ENCODE measurements at places on chromosomes 1 and 21.

- DNase-seq, result no peak
- no peak overlapping the region for H3K4me3 ChIP-seq
- H3K27me3 ChIP-seq, result no peaks in the 10 kb centered on the region
- H3K36me3 ChIP-seq, result peaks cover 67% of the 10 kb centered on the region
These were observed 13.7 kb downstream of the PABPC4 start for GRCh38 chr1:39562886-39563285.

- no peak overlapping the region for H3K4me3 ChIP-seq
- H3K27me3 ChIP-seq, result no peaks in the 10 kb centered on the region
- no peaks in the 10 kb centered on the region for H3K4me1 ChIP-seq
- H3K36me3 ChIP-seq, result no peaks in the 10 kb centered on the region
These were observed 404.0 kb upstream of the NFIA start for GRCh38 chr1:60678391-60678790.

DNA sequence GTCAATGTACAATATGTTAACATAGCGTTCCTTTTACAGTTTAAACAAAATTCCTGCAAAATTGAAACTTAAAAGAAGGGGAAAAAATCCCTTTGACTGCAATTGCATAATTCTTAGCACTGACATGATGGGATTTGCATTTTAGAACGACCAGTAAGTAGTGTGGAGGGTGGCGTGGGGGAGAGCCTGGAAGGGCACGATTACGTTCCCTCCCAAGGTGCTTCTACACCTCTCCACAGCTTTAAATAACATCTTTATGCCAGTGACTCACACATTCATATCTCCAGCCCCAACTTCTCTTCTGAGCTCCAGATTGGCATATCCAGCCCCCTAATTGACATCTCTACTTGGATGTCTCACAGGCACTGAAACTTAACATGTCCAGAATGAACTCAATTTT, 64.3 kb downstream of the OLFML3 start:
- no peaks in the 10 kb centered on the region for H3K36me3 ChIP-seq
- no peaks in the 10 kb centered on the region for H3K4me1 ChIP-seq
- DNase-seq, result no peak
- no peak overlapping the region for H3K4me3 ChIP-seq
- no peaks in the 10 kb centered on the region for H3K27me3 ChIP-seq

GRCh38 chr1:151536499-151536898, 3.6 kb upstream of the TUFT1 start:
- no peak for DNase-seq
- H3K27ac ChIP-seq, result no peak overlapping the region
- no peaks in the 10 kb centered on the region for H3K36me3 ChIP-seq

DNA sequence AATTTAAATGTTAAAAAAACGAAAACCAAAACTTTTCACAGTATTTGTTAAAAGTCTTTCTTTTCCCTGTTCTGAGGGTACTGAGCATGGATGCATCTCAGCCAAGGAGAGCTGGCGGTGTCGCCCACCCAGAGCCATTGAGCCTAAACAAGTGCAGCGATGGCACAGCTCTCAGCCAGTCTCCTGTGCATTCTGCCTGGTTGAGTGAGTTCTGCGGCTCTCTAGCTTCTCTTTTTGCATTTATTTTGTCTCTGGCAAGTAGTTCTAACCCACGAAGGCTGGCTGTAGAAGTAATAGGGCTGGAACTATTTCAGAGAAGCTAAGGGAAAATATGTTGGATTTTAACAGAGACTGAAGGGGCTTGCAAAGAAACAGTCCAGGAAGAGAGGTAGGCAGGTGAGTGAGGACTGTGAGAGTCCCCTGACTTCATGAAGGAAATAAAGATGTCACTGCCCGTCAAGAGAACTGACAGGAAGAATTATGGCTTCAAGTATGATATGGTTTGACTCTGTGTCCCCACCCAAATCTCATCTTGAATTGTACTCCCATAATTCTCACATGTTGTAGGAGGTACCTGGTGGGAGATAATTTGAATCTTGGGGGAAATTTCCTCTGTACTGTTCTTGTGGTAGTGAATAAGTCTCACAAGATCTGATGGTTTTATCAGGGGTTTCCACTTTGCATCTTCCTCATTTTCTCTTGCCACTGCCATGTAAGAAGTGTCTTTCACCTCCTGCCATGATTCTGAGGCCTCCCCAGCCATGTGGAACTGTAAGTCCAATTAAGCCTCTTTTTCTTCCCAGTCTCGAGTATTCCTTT, 35.7 kb upstream of the LIN9 start:
- no peak overlapping the region for H3K27ac ChIP-seq
- no peaks in the 10 kb centered on the region for H3K27me3 ChIP-seq
- no peaks in the 10 kb centered on the region for H3K36me3 ChIP-seq
- H3K4me1 ChIP-seq, result peaks cover 2% of the 10 kb centered on the region

DNA sequence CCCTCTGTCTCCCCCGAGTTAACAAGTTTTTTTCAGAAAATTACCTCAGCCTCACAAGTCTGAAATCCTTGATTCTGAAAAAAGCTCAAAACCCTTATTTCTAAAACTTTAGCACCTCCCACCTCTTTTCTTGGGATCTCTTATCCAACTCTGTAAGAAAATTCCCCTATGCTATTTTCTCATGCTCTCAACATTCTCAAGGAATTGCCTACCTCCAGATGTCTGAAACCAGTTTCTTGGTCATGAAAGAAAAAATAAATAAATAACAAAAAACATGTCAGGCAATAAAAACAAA, 18.1 kb upstream of the SFPQ start:
- no peak overlapping the region for H3K4me3 ChIP-seq
- peaks cover 13% of the 10 kb centered on the region for H3K4me1 ChIP-seq
- no peak overlapping the region for H3K27ac ChIP-seq
- H3K36me3 ChIP-seq, result no peaks in the 10 kb centered on the region
- DNase-seq, result no peak
- no peaks in the 10 kb centered on the region for H3K27me3 ChIP-seq

DNA sequence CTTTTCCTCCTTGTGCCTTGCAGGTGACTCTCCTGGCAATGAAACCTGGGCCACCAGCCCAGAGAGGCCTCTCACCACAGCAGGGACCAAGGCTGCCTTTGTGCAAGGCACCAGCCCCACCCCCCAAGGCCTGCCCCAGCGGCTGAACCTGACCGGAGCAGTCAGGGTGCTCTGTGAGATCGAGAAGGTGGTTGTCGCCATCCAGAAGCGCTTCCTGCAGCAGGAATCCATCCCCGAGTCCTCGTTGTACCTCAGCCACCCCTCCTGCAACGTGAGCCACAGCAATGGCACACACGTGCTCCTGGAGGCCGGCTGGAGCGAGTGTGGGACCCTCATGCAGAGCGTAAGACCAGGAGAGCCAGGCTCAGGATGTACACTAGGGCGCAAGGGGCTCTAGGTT, 51.7 kb downstream of the UMODL1 start:
- no peak overlapping the region for H3K27ac ChIP-seq
- no peaks in the 10 kb centered on the region for H3K4me1 ChIP-seq
- DNase-seq, result no peak
- H3K36me3 ChIP-seq, result no peaks in the 10 kb centered on the region
- H3K27me3 ChIP-seq, result peaks cover 75% of the 10 kb centered on the region

DNA sequence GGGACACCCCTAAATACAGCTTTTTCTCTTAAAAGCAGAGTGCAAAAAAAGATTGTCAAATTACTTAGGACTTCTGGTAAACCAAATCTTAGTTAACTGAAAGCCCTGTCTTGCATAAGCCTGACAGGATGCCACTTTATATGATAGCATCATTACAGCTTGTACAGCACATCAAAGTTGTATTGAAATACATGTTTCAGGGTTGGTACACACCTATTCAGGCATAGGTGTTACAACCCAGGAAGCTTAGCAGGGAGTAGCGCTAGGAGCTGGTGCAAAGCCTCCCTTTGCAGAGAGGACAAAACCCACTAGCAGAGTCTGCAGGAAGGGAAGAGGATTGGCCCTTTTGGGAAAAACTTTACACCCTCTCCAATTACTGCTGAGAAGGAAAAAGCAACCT, 258.9 kb upstream of the SGIP1 start:
- no peaks in the 10 kb centered on the region for H3K36me3 ChIP-seq
- peak overlapping the region; percentile 47 for H3K27ac ChIP-seq
- H3K27me3 ChIP-seq, result no peaks in the 10 kb centered on the region
- H3K4me1 ChIP-seq, result peaks cover 94% of the 10 kb centered on the region
- no peak overlapping the region for H3K4me3 ChIP-seq
- DNase-seq, result no peak

DNA sequence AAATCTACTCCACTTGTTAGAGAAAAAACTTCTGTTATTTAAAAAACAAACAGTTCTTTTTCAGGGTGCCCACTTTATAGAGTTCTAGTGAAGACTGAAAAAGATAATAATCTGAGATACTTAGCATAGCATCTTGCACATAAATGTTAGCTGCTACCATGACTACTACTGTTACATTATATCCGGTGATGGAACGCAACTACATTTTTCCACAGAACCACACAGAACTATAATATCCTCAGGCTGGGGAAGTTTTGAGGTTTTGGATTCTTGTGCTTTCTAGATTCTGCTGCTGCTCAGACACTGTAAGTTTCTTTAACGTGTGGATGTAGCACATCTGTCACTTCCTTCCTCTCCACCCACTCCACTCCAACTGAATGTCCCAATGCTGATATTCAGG, 110.3 kb downstream of the PTPN14 start:
- H3K27ac ChIP-seq, result no peak overlapping the region
- H3K4me1 ChIP-seq, result peaks cover 25% of the 10 kb centered on the region
- H3K27me3 ChIP-seq, result no peaks in the 10 kb centered on the region

DNA sequence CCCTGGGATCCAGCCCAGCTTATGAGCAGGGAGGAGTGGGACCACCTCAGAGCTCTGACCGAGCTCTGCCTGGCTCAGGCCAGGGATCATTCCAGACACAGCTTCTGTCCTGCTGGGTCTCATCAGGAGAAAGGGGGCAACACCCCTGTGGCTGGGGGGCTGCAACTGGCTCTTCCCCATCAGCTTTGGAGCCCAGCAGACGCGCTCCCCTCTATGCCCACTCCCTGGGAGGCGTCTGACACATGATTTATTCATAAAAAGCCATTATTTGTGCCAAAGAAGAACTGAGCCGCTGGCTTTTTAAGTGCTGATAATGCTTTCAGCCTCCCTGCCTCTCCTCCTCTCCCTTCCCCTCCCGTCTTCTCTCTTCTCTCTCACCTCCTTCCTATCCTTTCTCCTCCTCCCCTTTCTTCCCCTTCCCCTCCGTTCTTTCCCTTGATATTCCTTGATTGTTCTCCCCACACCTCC, 25.0 kb downstream of the FOXO6 start:
- no peak overlapping the region for H3K27ac ChIP-seq
- no peak overlapping the region for H3K4me3 ChIP-seq
- no peaks in the 10 kb centered on the region for H3K36me3 ChIP-seq
- peaks cover 5% of the 10 kb centered on the region for H3K27me3 ChIP-seq

GRCh38 chr1:235278233-235278914, 49.6 kb downstream of the ARID4B start:
- H3K27me3 ChIP-seq, result no peaks in the 10 kb centered on the region
- no peak overlapping the region for H3K27ac ChIP-seq
- H3K4me3 ChIP-seq, result no peak overlapping the region
- H3K36me3 ChIP-seq, result no peaks in the 10 kb centered on the region
- H3K4me1 ChIP-seq, result no peaks in the 10 kb centered on the region

GRCh38 chr1:201876148-201876818, 12.4 kb upstream of the SHISA4 start:
- H3K4me3 ChIP-seq, result no peak overlapping the region
- no peak for DNase-seq
- no peaks in the 10 kb centered on the region for H3K27me3 ChIP-seq

GRCh38 chr1:83839566-83840173, 159.3 kb downstream of the TTLL7 start:
- H3K4me1 ChIP-seq, result no peaks in the 10 kb centered on the region
- no peaks in the 10 kb centered on the region for H3K36me3 ChIP-seq
- DNase-seq, result no peak
- no peak overlapping the region for H3K4me3 ChIP-seq

DNA sequence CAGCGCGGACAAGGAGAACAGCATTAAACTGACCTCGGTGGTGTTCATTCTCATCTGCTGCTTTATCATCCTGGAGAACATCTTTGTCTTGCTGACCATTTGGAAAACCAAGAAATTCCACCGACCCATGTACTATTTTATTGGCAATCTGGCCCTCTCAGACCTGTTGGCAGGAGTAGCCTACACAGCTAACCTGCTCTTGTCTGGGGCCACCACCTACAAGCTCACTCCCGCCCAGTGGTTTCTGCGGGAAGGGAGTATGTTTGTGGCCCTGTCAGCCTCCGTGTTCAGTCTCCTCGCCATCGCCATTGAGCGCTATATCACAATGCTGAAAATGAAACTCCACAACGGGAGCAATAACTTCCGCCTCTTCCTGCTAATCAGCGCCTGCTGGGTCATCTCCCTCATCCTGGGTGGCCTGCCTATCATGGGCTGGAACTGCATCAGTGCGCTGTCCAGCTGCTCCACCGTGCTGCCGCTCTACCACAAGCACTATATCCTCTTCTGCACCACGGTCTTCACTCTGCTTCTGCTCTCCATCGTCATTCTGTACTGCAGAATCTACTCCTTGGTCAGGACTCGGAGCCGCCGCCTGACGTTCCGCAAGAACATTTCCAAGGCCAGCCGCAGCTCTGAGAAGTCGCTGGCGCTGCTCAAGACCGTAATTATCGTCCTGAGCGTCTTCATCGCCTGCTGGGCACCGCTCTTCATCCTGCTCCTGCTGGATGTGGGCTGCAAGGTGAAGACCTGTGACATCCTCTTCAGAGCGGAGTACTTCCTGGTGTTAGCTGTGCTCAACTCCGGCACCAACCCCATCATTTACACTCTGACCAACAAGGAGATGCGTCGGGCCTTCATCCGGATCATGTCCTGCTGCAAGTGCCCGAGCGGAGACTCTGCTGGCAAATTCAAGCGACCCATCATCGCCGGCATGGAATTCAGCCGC, 2.5 kb downstream of the S1PR1 start:
- DNase-seq, result peak; percentile 56
- H3K4me3 ChIP-seq, result peak overlapping the region; percentile 67
- H3K4me1 ChIP-seq, result peaks cover 7% of the 10 kb centered on the region
- H3K36me3 ChIP-seq, result peaks cover 41% of the 10 kb centered on the region

DNA sequence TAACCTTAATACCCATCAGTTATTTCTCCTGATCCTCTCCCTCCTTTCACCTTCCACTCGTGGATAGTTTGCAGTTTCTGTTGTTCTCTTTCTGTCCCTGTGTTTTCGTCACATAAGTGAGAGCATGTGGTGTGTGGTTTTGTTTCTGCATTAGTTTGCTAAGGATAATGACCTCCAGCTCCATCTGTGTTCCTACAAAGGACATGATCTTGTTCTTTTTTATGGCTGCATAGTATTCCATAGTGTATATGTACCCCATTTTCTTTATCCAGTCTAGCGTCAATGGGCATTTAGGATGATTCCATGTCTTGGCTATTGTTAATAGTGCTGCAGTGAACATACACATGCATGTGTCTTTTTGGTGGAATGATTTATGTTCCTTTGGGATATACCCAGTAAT, 36.6 kb upstream of the GPR25 start:
- DNase-seq, result no peak
- H3K4me3 ChIP-seq, result no peak overlapping the region
- no peak overlapping the region for H3K27ac ChIP-seq
- H3K4me1 ChIP-seq, result no peaks in the 10 kb centered on the region

DNA sequence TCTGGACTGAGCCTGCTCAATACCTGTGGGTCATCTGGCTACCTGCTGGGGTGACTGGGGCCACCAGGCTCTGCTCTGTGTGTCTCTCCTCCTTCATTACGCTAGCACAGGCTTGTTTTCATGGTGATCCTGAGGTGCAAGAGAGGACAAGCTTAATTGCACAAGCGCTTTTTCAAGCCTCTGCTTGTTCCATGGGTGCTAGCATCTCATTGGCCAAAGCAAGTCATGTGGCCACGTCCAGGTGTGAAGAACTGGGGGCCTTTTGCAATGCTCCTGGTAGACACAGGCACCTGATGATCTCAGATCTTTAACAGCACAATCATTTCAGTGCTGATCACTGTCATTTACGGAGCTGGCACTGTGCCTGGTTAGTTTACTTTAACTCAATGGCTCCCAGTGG, 114.6 kb downstream of the KAZN start:
- H3K36me3 ChIP-seq, result no peaks in the 10 kb centered on the region
- H3K27ac ChIP-seq, result no peak overlapping the region

All from heart left ventricle (tissue), 16 donors.